ENCODE measurements at places on chromosomes 3 and 15. TPM values are rescaled to one million over a fixed set of nuclear protein-coding genes. Genes with fewer than 3 reads are reported as not detected.

WDR53 gene
- 8.8 TPM for total RNA-seq

GRIP2 gene
- total RNA-seq = 1.3 TPM

CELSR3 gene
- total RNA-seq = 4.6 TPM

GNAT1 gene
- 0.25 TPM for total RNA-seq

AADACL2 gene
- total RNA-seq = not detected

KCTD6 gene
- total RNA-seq = 6.5 TPM

TM6SF1 gene
- total RNA-seq = not detected

PLXND1 gene
- total RNA-seq = 96.7 TPM

TBC1D23 gene
- total RNA-seq = 13.6 TPM

DPPA2 gene
- not detected for total RNA-seq

STX19 gene
- 0.13 TPM for total RNA-seq

GOLGA8T gene
- total RNA-seq = 1.6 TPM

TMEM158 gene
- total RNA-seq = 10.1 TPM

KLHL6 gene
- total RNA-seq = not detected

ACTRT3 gene
- total RNA-seq = 2.6 TPM

VGLL3 gene
- total RNA-seq = 10.7 TPM

SPATA12 gene
- 0.29 TPM for total RNA-seq

CTXN2 gene
- total RNA-seq = not detected

CCR8 gene
- not detected for total RNA-seq

CYP19A1 gene
- total RNA-seq = 0.10 TPM

VWA5B2 gene
- total RNA-seq = 0.29 TPM

EPHB1 gene
- total RNA-seq = 0.06 TPM

GRK7 gene
- total RNA-seq = 0.02 TPM

SLC22A13 gene
- total RNA-seq = not detected

CD86 gene
- total RNA-seq = not detected

SUCLG2 gene
- total RNA-seq = 32.3 TPM

SQOR gene
- 74.9 TPM for total RNA-seq

EFCC1 gene
- 0.02 TPM for total RNA-seq

KCNMB2 gene
- not detected for total RNA-seq

CEP152 gene
- 3.9 TPM for total RNA-seq

PROS1 gene
- 10.8 TPM for total RNA-seq

ST8SIA2 gene
- total RNA-seq = 0.48 TPM

ERICH6 gene
- 0.10 TPM for total RNA-seq

EXD1 gene
- total RNA-seq = 0.14 TPM

ADAMTSL3 gene
- 0.34 TPM for total RNA-seq

RBPMS2 gene
- 8.3 TPM for total RNA-seq

ILDR1 gene
- not detected for total RNA-seq

IMPG2 gene
- total RNA-seq = not detected

GHSR gene
- total RNA-seq = not detected

CLASP2 gene
- 18.1 TPM for total RNA-seq

CD80 gene
- 0.03 TPM for total RNA-seq

NOX5 gene
- 0.24 TPM for total RNA-seq

AMOTL2 gene
- 51.1 TPM for total RNA-seq

RETNLB gene
- not detected for total RNA-seq

CPEB1 gene
- total RNA-seq = 3.3 TPM
